ENCODE measurements at places on chromosomes 3 and 15.

- DNase-seq, result peak; percentile 73
These were observed 755 bp downstream of the PDE8A start for GRCh38 chr15:84982301-84982920.

GRCh38 chr3:113103588-113103987, 107.8 kb upstream of the BOC start:
- DNase-seq, result no peak

DNA sequence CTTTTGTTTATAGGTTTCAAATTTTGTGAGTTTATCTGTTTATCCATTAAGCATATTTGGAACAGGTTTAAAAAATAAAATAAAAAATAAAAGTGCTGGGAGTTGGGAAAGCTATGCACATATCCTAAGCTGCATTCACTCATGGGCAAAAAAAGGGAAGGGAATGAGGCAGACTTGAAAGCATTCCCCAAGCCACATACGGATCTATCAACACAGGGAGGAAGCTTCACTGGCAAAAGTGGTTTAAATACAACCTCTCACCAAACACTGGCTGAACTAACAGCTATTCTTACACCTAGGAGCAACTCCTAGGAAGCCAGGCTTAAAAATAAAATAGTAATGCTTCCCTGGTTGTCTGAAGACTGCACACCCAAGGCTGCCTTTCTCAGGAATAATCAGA, 101.2 kb downstream of the PCCB start:
- no peak for DNase-seq

DNA sequence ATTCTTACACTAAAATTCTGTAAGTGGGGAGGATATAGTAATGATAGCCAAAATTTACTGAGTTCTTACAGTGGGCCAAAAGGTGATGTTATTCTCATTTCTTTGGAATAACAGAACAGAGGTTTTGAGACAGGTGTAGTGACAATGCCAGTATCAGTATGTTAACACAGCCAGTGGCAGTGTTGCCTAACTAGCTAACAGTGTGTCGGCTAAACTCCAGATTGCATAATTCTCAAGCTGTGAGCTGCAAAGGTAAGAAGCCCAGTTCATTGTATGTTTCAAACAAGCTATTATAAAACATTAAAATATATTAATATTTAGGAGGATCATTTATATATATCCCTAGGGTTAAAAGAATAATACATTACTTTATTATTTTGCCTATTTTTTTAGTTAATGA, 920 bp downstream of the SLC15A2 start:
- no peak for DNase-seq

- no peak for DNase-seq
These were observed 38.0 kb downstream of the RNF13 start for GRCh38 chr3:149850787-149851584.

- DNase-seq, result no peak
These were observed 995 bp downstream of the ADAMTS17 start for GRCh38 chr15:100340721-100341238.

DNA sequence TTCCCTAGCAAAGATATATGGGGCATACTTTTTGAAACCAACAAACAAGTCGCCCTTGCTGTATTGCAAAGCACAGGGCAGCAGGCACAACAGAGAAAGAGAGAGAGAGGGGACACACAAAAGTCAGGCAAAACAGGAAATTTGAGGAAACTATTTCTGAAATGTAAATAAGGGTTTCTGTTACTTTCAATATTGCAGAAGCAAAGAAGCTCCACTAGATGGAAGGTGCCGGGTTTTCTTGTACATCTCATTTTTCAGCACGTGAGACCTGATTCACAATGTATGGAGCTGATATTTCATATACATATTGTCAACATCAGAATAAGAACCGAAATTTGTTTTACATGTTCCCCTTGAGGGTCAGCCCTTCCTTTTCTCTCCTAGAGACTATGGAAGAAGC, 127.4 kb downstream of the FOXP1 start:
- no peak for DNase-seq

DNA sequence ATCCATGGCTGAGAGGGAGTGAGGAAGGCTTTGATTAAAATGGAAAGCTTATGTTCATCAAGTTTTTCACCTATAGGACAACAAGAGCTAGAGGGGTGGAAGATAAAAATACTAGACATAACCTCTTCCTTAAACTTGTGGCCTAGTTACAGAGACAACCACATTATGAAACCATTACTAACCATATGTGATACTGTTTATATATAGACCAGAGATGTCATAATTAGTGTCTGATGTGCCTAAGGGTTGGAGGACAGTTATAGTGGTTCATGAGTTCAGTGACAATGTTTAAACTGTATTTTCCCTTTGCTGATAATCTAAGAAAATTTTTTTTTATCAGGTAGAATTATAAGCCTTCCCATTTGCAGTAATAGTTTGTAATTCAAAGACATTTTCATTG, 23.7 kb downstream of the PHLDB2 start:
- DNase-seq, result no peak
